ENCODE measurements at places on chromosomes 7 and 10.

- no peak for DNase-seq
These were observed 51.3 kb upstream of the GPR26 start for GRCh38 chr10:123614888-123615287.

GRCh38 chr7:89887489-89887888, 266.8 kb upstream of the STEAP1 start:
- no peak for DNase-seq

DNA sequence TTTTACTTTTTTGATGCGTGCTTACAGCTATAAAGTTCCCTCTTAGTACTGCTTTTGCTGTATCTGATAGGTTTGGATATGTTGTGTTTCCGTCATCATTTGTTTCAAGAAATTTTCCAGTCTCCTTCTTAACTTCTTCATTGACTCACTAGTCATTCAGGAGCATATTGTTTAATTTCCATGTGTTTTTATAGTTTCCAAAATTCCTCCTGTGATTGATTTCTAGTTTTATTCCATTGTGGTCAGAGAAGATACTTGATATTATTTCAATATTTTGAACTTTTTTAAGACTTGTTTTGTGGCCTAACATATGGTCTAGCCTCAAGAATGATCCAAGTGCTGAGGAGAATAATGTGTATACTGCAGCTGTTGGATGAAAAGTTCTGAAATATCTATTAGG, 75.5 kb upstream of the CREB5 start:
- no peak for DNase-seq

DNA sequence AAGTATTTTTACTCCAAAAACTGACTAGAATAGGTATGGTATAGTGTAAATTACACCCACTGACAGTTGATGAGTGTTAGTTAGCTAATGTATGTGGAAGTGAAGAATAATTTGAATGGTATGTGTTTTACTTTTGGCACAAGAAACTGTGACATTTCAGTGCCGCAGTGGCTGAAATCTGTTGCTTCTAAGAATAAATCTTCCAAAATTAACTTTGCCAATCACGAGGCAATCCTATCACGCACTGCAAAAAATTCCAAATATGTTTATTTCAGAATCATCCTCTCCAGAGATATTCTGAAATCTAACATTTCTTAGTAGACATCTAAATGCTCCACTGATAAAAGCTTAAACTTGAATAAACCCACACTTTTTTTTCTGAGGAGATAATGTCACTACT, 61.2 kb downstream of the PCLO start:
- no peak for DNase-seq

DNA sequence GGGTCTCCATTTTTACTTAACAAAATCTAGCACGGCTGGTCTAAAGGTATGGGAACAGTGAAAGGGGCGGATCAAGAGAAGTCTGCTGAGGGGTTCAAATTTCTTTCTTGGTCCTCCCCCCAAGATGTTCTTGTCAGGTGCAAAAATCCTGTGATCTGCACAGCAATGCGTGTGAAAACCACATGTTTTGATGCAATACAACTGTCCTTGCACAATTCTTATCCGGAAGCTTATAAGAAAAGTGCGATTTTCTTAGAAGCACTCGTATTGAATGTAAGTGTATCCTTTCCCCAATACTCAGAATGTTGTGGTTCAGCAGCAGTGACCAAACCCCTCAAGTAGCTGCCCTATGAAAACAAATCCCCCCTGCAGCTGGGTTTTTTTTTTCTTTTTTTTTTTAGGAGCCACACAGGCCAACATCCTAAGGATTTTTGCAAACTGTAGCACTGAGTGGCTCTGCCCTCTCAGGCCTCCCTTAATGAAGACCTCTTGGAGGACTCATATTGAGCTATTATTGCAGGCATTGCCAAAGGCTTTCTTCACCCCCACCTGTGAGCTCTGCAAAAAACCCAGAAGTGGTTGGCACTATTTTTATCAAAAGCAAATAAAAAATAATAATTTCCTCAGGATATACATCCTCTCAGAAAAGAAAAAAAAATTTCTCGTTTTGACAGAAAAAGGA, 151.9 kb upstream of the ITGB1 start:
- DNase-seq, result no peak

DNA sequence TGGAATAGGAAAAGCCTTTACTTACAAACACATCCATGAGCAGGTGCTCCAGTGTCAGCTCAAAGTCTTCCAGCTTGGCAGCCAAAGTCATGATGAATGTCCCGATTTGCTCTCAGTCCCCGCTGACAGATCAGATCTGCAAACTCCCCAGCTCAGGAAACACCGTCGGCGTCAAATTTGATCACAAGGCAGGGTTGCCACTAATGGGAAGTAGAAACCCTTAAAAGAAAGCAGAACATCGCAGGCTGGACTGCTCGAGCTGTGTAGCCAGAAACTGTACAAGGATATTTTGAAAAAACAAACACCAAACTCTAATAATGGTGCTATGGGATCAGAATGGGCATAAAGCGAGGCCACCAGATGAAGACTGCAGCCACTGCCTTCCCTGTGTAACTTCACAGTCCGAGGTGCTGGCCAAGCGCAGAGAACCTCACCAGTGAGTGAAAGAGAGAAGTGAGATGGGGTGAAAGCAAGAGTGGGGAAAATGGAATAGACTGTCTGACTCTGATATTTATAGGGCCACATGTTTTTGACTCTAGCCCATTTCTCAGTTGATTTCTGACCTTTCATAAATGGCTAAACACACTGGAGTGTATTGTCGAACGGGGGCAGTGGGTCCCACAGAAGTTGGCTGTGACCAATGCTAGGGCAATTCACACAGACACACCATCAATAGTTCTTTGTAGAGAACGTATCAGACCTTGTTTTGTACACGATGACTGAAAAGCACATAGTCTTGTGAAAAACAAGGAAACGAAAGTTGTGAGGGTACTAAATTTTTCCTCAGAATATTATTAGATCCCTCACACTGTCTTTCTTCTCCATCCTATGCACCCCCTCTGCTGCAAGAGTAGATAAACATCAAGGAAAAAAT, 306.2 kb downstream of the FRMD4A start:
- DNase-seq, result no peak

GRCh38 chr10:76779796-76780301, 857.8 kb downstream of the KCNMA1 start:
- DNase-seq, result no peak

DNA sequence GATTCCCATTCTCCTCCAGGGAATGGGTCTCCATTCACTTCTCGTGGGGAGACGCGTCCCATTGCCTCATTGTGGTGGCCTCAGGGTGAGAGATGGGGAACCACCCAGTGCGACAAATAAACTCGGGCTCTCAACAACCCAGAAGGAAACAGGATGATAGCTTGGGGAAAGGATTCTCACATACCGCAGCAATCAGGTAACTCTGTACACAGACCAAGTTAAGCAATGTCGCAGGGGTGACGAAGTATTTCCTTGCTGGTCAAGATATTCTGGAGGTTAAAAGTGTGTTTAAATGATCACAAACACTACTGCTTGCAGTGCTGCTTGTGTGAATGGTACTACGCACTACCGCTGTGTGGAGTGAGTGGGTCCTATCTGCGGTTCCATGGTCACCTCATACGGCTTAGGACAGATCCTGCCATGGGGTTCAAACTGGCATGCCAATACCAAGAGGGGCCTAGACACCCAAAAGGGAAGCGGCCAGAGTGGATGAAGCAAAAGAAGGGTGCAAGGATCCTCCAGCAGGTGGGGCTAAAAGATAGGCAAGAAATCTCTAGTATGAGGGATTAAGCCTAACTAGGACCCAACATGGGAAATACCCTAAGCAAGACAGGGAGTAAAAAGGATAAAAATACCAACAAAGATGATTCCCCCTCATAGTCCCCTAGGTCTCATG, 143.8 kb upstream of the TMEM106B start:
- DNase-seq, result no peak

- DNase-seq, result no peak
These were observed at the start of gene PIK3AP1 for GRCh38 chr10:96720422-96721206. Gene PIK3AP1 (minus strand): TSS chr10:96720514. CDS start chr10:96720394, 120 bp downstream.

- no peak for DNase-seq
These were observed 347.1 kb upstream of the NRP1 start for GRCh38 chr10:33681595-33681994.

DNA sequence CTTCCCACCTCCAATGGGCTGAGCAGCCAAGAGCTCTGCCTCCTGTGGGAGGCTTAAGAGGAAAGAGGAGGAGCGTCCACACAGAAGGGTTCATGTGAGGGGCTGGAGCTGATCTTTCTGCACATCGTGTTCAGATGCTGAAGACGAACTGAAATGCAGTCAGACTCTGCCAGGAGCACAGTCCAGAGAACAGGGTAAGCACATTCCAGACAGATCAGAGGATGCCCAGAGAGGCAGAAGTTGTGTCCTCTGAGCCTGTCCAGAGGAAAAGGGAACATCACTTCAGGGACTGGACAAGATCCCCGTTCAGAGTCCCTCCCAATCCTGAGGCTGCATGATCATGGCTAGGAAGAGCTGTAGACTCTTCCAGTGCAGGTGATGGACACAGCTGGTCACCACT, 72.9 kb downstream of the ITIH5 start:
- no peak for DNase-seq

DNA sequence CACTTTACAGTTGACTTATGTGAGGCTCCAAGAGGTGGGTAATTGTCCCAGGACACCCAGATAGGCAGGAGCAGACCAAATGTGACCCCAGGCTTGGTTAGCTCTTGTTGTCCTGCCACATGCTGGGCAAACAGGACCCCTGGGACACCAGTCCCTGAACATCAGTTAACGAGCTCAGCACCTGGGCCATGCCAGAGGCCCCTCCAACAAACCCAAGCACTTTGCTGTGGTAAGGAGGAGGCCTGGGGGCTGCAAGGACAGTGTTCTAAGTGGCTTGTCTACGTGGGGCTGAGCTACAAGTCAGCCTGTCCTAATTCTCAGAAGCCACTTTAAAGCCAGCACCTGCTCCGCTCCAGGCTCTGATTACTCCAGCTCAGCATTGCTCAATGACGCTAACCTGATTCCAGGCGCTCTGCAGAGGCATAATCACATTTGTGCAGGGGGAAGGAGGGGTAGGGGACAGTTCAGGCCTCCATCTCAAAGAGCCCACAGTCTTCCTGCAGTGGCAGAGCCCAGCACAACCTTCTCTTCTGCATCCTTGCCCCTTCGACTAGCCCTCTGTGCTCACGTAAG, 57.2 kb downstream of the DDC start:
- DNase-seq, result no peak

DNA sequence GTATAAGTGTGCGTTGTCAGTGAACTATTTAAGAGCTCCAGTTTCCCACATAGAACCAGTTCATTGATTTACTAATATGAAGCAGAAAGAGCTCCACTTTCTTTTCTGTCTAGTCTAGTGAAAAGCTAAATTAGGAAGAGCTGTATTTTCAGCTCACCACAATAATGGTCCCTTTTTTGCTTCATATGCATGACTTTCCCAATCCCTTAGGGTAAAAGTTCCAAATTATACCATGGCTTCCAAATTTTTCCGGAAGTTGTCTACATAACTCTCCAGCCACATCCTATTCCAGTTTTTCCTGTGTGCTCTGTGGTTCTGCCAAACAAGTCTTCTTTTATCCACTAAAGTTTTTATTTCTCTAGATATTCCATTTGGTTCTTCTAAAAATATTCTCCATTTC, 685.2 kb downstream of the REEP3 start:
- DNase-seq, result no peak

DNA sequence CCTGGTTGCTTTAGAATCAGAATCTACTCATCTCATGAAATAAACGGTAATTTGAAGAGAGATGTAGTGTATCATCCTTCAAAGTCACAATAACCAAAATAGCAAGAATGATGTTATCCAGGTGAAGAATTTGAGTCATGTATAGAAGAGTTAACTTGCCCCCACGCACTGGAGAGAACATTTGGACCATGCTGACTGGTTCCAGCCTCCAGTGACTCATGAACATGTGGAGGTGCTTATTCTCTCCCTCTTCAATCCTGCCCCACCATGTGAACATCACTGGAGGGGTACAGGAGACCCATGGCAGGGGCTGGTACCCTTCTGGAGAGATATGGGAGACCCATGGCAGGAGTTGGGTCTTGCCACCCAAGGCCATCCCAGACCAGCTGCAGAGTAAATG, 427.8 kb downstream of the CALN1 start:
- DNase-seq, result no peak

DNA sequence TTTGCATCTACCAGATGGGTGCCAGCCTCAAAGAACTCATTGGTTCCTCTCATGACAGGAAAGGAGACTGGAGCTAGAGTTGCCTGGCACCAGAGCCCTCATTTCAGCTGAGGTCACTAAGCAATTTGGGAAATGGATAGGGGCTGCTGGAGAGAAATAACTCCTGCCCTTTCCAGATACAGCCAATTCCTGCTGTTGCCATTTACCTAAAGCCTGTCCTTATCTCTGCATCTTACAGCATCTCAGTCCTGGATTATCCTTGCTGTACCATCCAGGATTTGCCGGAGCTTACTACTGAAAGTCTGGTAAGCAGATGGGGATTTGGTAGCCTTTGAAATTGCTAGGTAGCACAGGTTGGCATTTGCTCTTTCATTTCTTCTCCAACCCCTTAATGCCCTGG, 31.9 kb upstream of the SMKR1 start:
- DNase-seq, result no peak

- DNase-seq, result no peak
These were observed 43.1 kb downstream of the STK17A start for GRCh38 chr7:43625980-43626379.

DNA sequence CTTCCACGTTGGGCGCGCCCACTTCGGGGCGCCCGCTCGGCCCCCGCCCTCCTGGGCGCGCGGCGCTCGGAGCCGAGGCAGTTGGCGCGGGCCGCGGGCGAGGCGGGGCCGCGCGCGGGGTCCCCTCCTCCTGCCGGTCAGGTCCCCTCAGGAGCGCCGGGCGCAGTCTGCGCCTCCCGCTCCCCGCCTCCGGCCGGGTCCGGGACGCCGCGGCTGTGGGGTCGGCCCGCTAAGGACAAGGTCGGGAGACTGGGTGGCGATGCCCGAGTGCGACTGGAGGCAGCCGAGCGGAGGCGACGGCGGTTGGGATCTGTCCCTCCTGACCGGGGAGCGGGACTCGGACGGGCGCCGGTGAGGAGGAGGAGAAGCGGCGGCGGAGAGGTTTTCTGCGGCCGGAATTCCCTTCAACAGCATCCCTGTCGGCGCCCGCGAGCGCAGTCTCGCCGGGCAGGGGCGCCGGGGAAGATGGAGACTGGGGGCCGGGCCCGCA, at the start of gene ATRNL1:
ATRNL1 (plus strand) TSS at position 80 of the 490 bp plus-strand sequence; CDS start at position 466, 386 bp downstream.
- DNase-seq, result no peak

DNA sequence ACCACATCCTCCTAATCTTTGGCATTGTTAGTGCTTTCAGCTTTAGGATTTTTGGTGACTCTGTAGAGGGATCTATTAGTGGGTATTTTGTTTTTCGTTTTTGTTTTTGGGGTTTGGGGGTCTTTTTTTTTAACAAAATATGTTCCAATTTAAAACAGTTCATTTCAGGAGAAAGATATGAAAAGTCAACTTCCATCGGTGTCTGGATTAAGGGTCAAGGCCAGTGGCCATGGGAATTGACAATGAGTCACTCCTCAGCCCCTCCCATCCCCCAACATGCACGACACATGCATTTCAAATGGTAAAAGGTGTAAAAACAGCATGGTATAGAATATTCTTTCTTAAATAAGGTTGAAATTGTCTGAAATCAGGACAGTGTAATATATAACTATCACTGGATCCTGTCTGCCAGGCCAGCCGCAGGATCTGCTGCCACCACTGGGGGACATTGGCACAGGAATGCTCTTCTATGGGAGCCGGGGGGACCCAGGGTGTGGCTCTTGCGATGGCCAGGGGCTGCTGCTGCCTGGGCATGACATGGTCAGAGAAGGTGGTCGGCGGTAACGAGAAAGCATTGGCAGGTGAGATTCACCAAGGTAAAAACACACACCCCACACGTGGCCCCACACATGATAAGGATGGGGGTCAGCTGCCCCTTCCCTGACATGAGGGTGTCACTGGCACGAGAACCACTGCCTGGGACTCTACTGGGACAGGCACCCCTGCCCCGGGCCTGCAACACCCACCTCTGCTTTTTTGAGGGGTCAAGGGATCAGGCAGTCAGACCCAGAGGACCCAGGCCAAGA, 126.2 kb upstream of the KCTD7 start:
- no peak for DNase-seq
